AG09309 (cell line): ENCODE measurements at places on chromosomes 13 and 19.

GRCh38 chr13:73075954-73076353 is 17.1 kb downstream of the KLF5 start:
- DNase-seq, result no peak

GRCh38 chr13:97116754-97117153 is 105.4 kb upstream of the MBNL2 start:
- DNase-seq, result no peak

GRCh38 chr13:28551498-28551895 is 56.6 kb upstream of the FLT1 start:
- DNase-seq, result no peak

- DNase-seq, result no peak
Observed at GRCh38 chr13:94325650-94326049, 153.8 kb downstream of the DCT start.

DNA sequence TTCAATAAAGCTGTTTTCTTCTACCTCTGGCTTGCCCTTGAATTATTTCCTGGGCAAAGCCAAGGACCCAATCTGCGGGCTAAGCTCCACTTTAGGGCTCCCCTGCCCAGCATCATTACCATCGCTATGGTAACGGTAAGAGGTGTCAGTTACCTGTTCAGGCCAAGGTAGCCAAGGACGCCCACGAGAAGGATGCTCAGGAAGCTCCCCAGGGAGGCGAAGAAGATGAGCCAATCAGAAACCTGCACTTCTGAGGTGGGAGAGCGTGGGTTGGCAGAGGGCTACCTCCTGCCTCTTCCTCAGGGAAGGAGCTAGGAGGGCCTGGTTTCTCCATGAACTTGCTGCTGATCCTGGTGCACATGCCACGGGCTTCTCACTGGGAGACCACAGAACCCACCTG is 24.7 kb downstream of the IL12RB1 start:
- DNase-seq, result no peak

GRCh38 chr13:44899967-44900366 is 89.3 kb downstream of the NUFIP1 start:
- DNase-seq, result no peak

GRCh38 chr13:30235216-30235615 is 72.1 kb downstream of the KATNAL1 start:
- no peak for DNase-seq

- DNase-seq, result no peak
Observed at GRCh38 chr19:31337008-31337914, 12.0 kb downstream of the TSHZ3 start.

GRCh38 chr19:51531349-51532315 is at the start of gene SIGLEC6:
TSS of gene SIGLEC6 (minus strand) at chr19:51531670. CDS start at chr19:51531648, 22 bp downstream.
- DNase-seq, result no peak

DNA sequence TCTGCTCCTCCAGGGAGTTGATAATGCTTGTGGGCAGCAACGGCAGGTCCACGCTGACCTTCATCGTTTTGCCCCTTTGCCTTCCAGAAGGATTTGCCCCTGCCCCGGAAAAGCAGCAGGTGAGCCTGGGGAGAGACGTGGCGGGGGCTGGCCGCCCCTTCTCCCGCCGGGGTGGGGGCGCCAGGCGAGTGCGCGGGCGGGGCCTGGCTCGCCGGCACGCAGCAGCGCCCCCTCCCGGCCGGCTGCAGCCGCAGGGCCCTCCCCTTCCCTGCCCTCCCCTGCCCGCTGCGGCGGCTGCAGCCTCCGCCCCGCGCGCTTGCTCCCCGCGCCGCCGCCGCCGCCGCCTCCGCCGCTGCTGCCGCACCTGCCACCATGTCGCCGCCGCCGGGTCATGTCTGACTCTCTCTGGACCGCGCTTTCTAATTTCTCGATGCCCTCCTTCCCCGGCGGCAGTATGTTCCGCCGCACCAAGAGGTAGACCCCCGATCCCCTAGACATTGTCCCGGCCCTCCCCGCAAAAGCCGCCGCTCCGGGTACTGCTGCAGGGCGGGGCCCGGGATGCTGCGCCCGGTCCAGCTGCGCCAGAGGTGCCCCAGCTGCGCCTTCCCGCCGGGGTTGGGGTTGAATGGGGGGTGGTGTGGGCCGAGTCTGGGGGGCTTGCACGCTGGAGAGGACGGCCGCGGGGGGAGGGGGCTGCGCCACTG is at the start of gene MAST1:
Gene MAST1 (plus strand): TSS at position 334 of the 704 bp plus-strand sequence. CDS start 58 bp downstream, at position 392.
- no peak for DNase-seq

- DNase-seq, result no peak
Observed at GRCh38 chr13:26872525-26873385, 112.2 kb upstream of the GPR12 start.

GRCh38 chr13:29260684-29261083 is 334.8 kb downstream of the SLC7A1 start:
- DNase-seq, result no peak

DNA sequence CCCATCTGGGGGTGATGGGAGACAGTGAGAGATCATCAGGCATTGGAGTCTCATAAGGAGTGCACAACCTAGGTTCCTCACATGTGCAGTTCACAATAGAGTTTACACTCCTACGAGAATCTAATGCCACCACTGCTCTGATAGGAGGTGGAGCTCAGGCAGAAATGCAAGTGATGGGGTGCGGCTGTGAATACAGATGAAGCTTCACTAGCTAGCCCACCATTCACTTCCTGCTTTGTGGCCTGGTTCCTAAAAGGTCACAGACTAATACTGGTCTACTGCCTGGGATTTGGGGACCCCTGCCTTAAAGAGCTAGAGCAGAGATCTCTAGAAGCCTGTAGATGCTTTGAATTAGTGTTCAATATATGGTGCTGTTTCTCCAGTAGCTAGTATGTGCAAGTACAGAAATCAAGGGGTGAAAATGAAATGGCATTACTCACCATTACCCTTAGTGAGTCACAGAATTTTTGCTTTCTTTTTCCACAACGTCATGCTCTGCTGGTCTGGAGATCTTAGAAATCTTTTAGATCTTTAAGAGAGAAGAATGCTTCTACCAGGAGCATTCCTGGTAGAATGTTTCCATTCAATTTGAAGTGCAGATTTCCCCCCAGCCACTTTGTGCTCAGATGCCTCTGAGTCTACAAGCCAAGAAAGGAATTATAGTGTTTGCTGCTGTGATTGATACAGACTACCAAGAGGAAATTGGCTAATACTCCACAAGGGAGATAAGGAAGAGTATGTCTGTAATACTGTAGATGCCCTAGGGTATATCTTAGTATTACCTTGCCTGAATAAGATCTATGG is 2301.2 kb downstream of the PCDH9 start:
- peak; percentile 8 for DNase-seq

- DNase-seq, result no peak
Observed at GRCh38 chr13:102978168-102978567, 88.0 kb downstream of the SLC10A2 start.

DNA sequence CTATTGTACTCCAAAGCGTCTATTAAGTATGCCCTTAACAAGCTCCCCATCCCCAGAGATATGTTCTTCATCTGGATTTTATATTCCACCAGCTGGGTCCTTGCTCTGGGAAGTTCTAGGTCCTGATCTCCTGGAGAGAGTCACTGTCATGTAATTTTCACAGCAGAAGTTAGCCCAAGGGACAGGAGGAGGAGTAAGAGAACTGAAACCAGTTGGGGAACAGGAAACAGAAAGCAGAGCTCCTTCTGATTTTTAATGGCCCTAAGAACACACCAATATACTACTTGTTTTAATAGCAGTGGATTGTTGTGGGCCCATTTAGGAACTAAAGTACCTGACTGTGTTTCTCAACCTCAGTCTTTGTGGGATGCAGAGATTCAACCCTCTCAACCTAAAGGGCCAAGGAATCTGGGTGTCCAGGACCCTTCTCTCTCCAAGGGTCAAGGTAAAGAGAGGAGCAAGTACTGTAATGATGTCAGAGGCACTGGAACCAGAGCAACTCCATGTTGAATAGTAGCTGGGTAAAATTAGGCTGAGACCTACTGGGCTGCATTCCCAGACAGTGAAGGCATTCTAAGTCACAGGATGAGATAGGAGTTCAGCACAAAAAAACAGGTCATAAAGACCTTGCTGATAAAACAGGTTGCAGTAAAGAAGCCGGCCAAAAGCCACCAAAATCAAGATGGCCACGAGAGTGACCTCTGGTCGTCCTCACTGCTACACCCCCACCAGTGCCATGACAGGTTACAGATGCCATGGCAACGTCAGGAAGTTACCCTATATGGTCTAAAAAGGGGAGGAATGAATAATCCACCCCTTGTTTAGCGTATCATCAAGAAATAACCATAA is 8.1 kb upstream of the FPR3 start:
- no peak for DNase-seq

DNA sequence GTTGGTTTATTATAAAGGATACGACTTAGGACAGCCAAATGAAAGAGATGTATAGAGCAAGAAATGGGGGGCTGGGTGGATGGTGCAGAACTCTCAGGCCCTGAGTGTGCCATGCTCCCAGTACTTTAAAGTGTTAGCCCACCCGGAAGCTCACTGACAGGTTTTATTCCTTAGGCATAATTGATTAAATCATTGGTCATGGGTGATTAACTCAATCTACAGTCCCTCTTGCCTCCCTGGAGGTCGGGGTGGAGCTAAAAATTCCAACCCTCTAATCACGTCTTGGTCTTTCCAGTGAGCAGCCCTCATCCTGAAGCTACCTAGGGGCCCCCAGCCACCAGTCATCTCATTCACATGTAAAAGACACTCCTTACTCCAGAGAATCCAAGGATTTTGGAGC is 9.9 kb upstream of the LEUTX start:
- DNase-seq, result no peak

DNA sequence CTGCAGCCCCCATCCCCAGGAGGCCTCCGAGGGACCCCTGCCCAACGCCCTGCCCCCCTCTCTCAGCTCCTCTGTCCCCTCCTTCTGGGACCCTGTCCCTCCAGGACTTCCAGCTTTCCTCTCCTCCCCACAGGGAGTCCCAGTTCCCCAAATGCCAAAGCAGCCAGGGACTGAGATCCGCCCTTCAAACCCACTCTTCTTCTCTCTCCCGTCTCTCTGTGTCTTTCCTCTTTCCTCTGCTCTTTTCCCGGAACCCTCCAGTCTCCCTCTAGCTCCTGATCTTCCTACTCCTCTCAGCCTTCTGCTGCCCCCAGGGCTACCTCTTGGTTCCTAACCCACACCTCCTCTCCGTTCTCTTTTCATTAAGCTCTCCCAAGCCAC is 377 bp downstream of the CA11 start:
- DNase-seq, result no peak

DNA sequence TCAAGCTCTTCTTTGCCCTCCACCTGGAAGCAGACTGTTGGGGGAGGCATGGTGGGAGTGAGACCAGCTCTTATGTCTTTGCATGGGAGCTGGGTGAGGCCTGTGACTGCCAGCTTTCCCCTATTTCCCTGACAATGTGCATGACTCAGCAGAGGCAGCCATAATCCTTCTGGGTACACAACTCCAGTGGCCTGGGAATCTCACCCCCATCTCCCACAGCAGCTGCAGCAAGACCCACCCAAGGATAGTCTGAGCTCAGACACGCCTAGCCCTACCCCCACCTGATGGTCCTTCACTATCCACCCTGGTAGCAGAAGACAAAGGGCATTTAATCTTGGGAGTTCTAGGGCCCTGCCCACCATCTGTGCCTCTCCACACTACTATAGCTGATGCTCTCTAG is 41.4 kb upstream of the FGF14 start:
- DNase-seq, result no peak

GRCh38 chr13:77379508-77379907 is 52.6 kb upstream of the MYCBP2 start:
- DNase-seq, result no peak

- no peak for DNase-seq
Observed at GRCh38 chr13:46382224-46382623, 4.8 kb downstream of the RUBCNL start.

DNA sequence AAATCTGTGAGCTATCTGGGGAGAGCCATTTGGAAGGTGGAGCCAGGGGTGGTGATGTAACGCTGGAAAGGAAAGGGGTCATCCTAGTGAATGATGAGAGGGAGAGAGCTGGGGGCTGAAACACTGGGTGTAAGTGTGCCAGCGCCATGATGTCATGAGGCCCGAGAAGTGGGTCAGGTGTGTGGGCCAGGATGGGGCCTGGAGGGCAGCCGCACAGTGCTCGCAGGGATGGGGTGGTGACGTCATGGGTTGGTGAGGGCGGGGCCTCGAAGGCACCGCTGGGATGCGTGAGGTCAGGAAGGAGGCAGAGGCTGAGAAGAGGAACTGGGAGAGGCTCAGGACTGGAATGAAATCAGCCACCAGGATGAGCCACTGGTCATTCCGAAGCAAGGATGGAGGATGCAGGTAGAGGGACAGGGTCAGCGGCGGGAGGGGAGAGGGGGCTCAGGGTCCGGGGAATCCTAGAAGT is 4.4 kb downstream of the CCDC61 start:
- no peak for DNase-seq
